Brain (organoid and tissue), 16 donors: ENCODE measurements at places on chromosomes 11 and 22.

DNA sequence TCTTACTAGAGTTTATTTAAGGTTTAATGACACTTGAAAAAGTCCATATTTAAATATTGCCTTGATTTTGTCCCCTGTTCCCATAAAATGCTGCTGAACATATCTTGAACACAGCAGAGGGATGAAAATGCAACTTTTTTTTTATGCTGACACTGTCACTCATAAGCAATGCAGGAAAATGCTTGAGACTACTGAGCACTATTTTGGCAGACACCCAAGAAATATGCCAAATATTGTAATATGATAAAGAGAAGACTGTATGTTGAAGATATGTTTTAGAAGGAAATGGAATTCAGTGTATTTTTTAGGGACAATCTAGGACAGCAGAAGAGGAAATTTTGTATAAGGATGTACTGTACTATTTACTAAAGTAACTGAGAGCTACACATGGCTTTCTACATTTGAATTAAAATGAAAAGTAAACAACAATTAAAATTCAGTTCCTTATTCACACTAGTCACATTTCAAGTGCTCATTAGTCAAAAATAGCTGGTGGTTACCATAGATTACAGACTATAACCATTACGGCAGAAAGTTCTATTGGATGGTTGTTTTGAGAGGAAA, 58.6 kb downstream of the LRRC4C start:
- no peak for DNase-seq

- no peak for DNase-seq
These were observed 20.1 kb downstream of the UBE4A start for GRCh38 chr11:118379497-118379896.

GRCh38 chr11:114026355-114026754, 33.2 kb upstream of the ZBTB16 start:
- DNase-seq, result peak; percentile 33

- DNase-seq, result peak; percentile 70
These were observed 738.4 kb upstream of the RAG2 start for GRCh38 chr11:37336401-37336800.

DNA sequence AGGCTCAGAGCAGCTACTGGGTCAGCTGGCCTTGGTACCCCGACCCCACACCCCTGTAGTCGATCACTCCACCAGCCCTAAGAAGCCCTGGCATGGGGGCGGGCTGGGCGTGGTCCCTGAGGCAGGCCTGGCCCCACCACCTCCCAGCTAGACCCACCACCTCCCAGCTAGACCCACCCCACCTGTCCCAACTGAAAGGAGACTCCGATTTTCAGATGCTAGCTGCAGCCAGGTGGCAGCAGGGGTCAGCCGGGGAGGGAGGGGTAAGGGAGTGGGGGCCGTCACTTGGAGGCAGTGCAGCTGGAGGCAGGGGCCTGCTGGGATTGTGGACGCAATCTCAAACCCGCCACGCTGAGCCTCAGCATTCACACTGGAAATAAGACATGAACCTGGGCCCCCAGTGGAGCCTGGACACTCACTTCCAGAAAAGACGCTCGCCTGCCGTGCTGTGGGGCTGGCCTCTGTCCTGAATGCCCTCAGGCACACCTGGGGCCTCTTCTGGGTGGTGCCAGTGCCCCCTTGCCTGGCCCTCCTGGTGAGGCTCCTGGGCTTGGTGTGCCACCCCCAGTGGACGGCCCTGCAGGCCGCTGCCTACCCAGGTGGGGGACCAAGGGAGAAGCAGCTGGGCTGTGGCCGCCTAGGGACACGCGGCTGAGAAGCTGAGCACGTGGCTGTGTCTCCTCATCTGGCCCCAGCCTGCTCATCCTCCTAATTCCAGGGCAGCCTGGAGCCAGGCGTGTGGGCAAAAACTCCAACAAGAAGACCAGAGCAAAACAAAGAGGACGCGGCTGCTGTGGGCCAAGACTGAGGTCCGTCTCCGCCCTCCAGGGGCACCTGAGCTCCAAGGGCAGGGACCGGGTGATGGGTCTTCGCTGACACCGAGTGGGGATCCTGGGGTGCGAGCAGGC, 26.7 kb downstream of the OSBPL5 start:
- no peak for DNase-seq

- DNase-seq, result peak; percentile 78
These were observed 4.5 kb downstream of the LRRC75B start for GRCh38 chr22:24588381-24588756.

DNA sequence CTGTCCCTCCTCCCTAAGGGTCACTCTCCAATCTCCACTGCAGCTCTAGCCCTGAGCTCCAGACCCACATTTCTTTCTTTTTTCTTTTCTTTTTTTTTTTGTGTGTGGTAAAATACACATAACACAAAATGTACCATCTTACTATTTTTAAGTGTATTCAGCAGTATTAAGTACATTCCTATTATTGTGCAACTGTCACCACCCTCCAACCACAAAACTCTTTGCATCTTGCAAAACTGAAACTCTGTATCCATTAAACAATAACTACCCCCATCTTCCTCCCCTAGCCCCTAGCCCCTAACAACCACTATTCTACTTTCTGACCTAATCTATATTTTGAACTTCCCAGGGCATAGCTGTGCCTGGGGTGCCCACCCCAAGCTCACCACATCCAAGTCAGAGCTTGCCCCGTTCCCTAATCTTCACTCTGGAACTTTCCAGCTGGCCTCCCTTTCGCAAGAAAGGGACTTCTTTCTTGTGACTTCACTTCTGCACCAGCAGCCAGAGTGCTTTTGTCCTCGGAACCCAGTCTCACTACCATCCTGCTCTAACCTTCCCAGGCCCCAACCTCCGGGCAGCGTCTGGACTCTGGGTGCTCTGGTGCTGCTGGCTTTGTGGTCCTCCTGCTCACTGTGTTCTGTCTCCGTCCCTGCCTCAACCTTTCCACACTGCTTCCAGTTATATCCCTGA, 30.7 kb downstream of the PARVG start:
- DNase-seq, result no peak

DNA sequence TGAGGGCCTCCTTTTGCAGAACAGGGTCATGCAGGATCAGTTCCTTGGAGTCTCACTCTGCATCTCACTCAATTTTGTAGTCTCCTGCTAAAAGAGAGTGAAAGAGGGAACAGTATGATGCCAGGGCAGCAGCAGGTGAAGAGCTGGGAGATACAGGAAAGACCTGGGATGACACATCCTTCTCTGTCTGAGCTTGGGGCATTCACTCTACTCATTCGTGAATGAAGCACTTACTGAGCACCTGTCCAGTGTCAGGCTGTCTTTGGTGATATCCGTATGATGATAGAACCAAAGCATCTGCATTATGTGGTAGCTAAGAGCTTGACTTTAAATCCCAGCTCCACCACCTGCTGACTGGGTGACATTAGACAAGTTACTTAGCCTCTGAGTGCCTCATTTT, 14.4 kb downstream of the SREBF2 start:
- DNase-seq, result no peak

DNA sequence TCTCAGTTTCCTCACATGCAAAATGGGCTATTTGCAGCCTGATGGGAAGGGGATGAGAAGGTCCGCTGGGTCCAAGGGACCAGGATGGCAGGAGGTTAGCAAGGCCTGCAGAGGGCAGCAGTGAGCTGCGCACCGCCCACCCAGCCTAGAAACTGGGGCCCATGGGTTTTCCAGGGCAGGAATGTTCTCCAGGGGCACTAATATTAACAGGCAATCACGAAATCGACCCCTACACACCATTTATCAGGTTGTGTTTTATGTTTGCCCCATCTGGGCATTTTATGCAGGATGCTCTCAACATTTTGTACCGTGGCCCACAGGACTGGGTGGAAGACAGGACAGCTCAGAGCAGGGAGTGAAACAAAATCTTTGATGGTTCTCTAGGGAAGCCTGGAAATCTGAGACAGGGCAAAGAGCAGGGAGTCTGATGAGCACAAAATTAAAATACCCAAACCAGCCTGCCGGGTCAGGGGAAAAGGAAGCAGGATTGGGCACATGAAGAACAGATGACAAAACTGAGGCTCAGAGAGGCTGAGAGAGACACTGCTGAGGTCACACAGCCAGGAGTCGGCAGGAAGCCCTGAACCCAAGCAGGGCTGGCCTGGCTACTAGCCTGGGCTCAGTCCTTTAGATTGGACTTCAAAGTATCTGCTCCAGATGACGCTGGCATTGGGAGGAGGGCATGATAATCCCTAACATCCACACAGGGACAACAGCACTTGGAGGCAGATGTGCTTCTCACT, 1.6 kb upstream of the BCR start:
- DNase-seq, result peak; percentile 86

DNA sequence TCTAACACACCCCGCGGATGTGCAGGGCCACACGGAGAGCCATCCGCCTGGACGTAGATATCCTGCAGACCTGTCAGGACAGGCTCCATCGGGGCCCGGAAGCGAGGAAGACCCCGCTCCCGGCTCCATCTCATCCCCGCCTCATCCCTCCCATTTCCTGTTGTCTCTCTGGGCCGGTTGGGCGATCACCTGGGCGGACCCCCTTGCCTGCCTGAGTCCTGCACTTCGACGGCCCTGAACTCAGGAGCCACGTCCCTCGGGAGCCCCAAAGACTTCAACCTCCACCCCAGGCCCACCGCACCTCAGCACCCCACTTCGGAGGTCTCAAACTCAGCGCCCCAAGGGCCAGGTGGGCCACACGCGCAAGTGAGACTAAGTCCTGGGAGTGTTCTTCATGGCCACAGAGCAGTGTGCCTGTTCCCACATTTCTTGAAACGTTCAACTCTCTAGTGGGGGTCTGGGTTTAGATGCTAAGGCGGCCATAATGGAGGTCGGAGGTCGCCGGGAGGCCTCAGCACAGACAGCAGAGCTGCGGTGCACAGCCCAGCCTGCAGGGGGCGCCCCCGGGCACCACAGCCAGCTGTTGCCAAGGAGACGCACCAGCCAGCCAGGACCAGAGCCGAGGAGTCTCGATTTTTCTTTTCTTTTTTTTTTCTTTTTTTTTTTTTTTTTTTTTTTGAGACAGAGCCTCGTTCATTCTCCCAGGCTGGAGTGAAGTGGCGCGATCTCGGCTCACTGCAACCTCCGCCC, 26.0 kb upstream of the FADD start:
- no peak for DNase-seq

DNA sequence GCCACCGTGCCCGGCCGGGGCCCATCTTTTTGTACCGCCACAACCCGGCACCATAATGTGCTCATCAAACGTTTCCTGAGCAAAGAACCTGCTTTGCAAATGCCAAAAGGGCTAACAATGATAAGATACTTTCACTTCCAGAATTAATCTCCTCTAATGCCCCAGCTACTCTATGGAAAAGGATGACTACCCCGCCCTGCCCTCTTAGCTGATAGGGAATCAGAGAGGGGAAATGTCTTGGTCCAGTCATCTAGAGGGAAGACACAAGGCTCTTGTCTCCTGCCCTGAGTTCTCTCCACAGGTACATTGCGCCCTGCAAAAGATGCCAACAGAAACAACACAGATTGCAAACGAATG, 586 bp downstream of the TTLL1 start:
- no peak for DNase-seq

GRCh38 chr11:8312986-8313385, 49.3 kb upstream of the LMO1 start:
- DNase-seq, result peak; percentile 43

DNA sequence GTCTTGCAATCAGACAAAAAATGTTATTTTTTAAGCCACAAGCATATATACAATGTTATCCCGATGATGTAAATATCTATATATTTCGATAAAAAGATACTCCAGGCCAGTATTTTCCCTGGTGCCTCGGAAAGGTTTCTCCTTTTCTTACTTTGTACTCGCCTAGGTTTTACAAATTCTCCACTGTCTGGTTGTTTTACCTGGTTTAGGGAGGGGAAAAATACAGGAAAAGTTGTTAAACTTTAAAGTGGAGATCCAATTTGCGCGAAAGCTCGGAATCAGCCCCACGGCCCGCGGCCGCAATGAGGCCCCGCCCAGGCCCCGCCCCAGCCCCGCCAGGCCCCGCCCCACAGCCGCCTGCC, 58.4 kb upstream of the WNT7B start:
- no peak for DNase-seq

- DNase-seq, result no peak
These were observed 207.5 kb upstream of the ZBED5 start for GRCh38 chr11:11065396-11065795.

DNA sequence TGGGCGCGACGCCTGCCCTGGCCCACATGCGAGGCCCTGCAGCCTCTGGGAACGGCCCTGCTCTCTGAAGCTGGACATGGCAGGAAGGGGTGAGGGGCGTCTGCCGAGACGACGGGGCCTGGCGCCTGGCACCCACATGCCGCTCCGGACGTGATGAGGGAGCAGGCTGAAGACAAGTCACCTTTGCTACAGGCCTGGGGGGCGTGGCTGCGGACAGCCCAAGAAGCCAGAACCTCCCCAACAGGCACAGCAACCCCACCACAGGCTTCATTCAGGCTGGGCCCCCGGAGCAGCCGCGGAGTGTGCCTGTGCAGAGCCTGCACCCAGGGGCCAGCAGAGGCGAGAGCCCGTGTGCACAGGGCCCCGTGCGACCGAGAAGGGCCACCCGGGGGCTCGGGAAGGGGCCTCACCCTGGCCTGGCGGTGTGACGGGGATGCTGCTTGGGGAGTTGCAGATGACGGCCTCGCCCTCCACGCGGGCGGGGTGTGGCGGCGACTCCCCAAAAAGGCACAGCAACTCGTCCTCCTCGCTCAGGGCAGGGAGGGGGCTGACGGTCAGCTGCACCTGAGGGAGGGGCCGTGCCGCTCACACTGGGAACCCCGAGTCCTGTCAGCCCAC, 16.6 kb upstream of the MAPK11 start:
- DNase-seq, result no peak

DNA sequence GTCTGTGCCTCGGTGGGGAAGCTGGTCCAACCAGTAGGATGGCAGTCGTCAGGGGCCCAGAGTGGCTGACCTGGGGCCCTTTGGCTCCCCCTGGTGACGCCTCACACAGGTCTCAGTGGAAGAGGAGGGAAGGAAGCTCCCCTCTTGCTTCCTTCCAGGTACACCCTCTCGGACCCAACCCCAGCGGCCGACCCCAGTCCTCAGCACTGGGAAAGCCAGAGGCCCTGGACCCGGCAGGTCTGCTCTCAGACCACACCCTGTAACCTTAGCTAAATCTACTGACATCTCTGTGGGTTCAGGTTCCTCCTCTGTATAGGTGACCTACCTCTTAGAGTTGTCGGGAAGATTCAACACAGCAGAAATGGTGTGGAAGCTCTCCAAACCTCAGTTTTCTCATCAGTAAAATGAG, 3.4 kb upstream of the SCUBE1 start:
- peak; percentile 21 for DNase-seq

GRCh38 chr11:2768471-2769408, 68.9 kb upstream of the KCNQ1OT1 start:
- DNase-seq, result no peak
